ENCODE measurements at places on chromosomes 6 and 20.

- DNase-seq, result peak; percentile 46
These were observed 221.3 kb upstream of the SUPT3H start for GRCh38 chr6:45599053-45599452.

- no peak for DNase-seq
These were observed 44.1 kb downstream of the SLC23A2 start for GRCh38 chr20:4957187-4957586.

GRCh38 chr6:157021993-157022740 is 245.0 kb downstream of the ARID1B start:
- DNase-seq, result peak; percentile 91

DNA sequence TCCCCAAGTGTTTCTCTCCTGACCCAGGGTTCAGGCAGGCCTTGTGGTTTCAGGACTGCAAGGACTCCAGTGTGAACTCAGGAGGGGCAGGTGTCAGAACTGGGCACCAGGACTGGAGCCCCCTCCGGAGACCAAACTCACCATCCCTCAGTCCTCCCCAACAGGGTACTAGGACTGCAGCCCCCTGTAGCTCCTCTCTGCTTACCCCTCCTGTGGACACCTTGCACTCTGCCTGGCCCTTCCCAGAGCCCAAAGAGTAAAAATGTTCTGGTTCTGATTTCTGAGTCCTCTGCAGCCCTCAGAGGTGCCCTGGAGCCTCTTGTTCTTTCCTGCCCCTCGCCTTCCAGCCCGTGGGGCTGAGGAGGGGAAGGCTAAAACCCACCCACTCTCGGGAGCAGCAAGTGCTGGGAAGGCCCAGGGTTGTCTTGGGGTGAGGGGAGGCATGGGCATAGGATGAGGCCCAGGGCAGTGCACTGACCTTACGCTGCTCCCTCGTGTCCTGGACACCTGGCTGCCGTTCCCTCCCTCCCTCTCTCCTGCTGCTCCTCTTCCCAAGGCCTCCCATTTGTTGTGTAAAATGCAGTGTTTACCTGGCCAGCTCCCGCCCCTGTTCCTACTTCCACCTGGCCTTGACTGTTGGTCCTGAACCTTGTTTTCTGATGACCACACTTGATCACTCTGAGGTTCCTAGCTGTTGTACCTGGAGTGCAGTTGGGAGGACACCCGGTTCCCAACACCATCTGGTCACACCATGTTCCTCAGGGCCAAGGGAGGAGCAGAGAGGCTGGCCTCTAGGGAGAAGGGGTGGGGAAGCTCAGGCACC is 9.9 kb downstream of the CNPY3 start:
- no peak for DNase-seq

DNA sequence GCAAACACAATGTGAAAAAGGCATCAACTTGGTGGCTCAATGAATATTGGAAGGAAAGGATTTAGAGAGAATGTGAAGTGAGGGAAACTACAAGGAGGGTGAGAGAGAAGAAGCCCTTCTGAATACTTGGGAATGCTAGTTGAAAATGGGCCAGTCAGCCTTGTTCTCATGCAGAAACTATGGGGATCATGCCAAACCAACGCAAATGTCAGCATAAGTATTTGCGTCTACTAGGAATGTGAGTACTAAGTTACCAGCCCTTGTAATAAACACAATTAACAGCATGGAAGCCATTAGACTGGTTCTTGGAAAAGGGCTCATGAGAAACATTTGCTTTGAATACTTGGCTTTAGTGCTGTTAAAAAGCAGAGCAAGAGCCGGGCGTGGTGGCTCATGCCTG is 54.9 kb upstream of the AIG1 start:
- DNase-seq, result no peak
